ENCODE measurements at places on chromosomes 4 and X.

DNA sequence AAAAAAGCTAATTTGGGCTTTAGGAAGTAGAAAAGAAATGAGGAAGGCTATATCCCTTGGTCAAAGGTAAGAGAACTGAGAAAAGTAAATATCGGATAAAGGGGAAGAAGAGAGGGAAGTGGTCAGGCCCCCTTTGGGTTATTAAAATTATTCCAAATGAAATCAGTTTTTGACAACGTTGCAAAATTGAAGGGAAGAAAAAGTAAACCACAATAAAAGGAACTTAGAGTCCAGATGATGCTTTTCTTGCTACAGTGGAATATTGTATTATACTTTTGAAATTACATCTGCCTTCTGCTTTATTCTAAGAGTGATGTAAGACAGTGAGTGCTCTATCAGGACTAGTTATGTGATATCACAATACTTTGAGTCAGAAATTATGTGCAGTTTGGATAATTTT is 59.4 kb upstream of the RBPJ start:
- no peak for DNase-seq

- DNase-seq = no peak
These were observed 356.7 kb downstream of the STIM2 start for GRCh38 chr4:27217261-27217769.

DNA sequence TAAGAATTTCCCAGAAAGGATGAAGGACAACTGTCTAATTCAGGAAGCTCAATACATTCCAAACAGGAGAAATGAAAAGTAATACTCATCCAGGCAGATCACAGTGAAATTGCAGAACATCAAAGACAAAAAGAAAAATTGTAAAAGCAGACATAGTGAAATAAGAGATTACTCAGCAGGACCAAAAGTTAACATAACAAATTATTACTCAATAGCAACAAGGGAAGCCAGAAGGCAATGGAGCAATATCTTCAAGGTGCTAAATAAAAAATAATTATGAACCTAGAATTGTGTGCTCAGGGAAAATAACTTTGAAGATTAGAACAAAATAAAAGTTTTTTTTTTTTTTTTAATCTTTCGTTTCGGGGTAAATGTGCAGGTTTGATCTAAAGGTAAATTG is 30.5 kb upstream of the ENPP6 start:
- no peak for DNase-seq

- DNase-seq = peak; percentile 84
These were observed at the start of gene C4orf36 for GRCh38 chr4:86891762-86892635. Gene C4orf36, minus strand, starts transcription at chr4:86892422. Its CDS starts 902 bp downstream, at chr4:86891520.

GRCh38 chr4:52914051-52914605 is 52.0 kb downstream of the RASL11B start:
- no peak for DNase-seq

DNA sequence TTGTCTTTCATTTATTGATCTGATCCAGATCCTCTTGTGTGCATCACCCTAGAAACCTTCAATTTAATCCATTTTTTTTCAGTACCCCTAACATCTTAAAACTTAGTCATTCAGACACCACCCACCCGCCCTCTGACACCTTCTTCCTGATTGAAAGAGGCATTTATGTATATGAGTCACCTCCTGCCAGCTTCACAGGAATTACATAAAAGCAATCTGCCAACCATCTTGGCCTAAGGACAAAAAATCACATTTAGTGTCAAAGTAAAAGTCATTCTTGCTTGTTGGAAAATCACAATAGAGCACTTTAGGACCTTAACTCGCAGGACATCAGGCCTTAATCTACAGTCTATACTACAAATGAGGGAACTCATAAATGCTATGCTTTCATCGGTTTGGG is 52.1 kb downstream of the NDST3 start:
- DNase-seq = no peak

DNA sequence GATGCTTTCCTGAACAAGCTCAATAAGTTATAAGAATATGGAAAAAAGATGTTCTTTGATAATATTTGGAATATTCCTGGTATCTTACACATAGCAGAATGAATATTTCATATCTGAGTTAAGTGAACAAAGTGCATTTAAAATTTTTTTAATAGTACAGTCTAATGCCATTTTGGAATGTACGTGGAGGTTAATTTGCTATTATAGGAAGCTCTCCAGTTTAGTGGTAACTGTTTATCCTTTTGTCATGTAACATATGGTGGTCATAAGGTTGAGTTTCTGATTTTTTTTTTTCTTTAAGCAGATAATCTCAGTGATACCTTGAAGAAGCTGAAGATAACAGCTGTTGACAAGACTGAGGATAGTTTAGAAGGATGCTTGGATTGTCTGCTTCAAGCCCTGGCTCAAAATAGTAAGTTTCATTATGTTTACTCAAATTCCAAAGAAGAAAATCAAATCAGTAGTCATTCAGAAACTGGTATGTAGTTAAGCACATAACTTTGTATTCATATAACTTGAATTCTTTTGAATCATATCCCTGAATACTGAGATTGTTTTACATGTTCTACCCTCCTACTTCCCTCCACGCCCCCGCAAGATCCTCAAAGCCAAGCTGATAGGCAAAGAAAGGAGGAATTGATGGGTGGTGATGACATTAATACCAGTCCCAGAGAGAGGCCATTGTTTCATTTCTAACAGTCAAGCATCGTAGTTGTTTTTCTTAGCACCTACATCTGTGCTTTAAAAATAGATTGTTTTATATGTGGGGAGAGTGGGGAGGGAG is 32.1 kb downstream of the RAP1GDS1 start:
- DNase-seq = no peak

GRCh38 chrX:2837961-2838360 is 9.2 kb downstream of the GYG2 start:
- no peak for DNase-seq

- peak; percentile 37 for DNase-seq
These were observed 56.7 kb upstream of the HGFAC start for GRCh38 chr4:3384771-3385710.

DNA sequence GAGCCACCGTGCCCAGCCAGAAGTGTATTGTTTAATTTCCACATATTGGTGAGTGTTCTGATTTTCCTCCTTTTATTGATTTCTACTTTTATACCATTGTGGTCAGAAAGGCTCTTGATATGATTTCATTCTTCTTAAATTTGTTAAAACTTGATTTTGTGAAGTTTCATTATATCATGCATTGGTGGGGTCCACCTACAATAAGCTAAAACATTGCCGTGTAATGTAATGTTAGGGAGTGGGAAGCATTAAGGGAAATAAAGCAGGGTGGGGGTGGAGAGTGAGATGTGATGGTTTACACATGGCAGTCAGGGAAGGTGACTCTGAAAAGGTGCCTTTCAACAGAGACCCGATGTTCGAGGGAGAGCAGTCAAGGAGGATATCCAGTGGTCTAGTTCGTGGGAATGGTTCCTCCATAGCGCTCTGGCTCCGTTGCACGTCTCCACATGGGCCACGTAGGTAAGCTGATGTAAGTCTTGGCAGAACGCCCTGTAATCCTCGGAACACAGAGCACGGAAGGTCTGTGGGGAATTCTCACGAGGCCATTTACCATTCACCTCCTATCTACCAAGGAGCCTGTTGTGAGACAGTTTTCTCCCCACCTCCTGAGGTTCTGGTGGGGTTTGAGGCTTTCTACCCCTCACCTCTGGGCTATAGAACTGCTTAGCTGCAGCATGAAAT is 7.7 kb upstream of the WDR13 start:
- no peak for DNase-seq

DNA sequence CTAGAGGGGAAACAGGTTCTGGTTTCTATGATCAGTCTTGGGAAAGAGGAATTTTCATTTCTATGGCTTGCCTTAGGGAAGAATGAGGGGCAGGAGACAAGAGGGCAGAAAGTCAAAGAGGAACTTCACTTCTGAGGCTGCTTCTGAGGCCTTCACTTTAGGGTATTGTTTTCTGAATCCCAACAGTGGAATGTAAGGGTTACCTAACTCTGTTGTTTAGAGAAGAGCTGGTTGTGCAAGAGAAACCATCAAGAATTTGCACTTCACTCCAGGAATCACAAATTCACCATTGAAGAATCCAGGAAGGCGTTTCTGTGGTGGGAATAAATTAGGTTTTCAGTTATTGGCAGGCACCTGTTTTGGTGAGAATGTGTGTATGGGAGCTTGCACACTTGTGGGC is 126.7 kb upstream of the AMOT start:
- no peak for DNase-seq

DNA sequence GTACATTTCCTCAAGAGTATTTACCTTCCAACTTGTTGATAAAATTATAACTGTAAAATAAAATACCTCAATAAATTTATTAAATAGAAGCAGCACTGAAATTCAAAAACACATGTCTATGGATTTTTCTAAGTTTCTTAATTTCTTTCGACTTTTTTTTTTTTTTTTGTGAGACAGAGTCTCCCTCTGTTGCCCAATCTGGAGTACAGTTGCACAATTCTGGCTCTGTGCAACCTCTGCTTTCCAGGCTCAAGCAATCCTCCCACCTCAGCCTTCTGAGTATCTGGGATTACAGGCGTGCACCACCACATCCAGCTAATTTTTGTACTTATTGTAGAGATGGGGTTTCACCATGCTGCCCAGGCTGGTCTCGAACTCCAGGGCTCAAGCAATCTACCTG is 79.8 kb downstream of the IQCM start:
- DNase-seq = no peak

DNA sequence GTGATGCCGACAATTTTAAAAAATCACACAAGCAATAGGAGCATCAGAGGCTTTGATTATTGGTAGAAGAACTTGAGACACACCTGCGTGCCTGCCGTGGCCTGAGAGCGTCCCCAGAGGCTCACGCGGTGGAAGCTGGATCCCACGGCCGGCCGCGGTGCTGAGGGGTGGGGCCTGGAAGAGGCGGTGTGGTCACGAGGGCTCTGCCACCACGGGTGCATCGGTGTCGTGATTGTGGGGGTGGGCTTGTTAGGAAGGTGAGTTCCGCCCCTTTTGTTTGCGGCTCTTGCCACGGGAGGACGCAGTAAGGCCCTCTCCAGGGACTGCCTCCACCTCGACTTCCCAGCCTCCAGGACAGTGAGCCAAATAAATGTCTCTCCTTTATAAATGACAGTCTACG is 77.2 kb upstream of the ADRA2C start:
- no peak for DNase-seq

GRCh38 chr4:20882500-20882899 is 182.2 kb downstream of the PACRGL start:
- DNase-seq = no peak

- no peak for DNase-seq
These were observed 18.5 kb downstream of the METAP1 start for GRCh38 chr4:99013884-99014523.

- DNase-seq = no peak
These were observed 21.3 kb downstream of the WFS1 start for GRCh38 chr4:6290769-6291547.

DNA sequence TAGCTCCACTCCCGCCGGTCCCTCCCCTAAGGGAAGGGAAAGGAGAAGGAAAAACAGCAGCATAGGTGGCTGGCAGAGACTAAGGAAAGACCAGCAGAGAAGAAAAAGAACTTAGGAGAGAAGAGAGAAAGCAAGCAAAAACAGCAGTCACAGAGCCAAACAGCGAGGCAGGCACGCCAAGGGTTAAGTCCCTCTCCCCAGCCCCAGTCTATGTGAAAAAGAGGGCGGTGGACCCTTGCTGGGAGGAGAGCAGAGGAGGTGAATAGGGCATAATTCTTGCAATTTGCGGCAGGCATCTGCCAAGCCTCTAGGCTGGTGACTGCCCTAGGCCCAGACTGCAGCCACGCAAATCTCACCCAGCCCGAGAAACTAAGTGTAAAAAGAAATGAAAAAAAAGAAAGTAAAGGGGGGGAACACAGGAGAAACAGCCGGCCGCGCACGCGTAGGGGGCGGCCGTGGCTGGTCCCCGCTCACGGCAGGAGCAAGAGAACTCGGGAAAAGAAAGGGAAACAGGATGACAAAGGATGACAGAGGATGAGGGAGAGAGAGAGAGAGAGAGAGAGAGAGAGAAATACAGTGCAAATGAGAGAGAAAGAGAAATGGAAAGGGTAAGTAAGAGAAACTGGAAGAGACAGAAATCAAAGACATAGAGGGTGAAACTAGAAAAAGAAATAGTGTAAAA is 48.6 kb downstream of the MAGEA9 start:
- DNase-seq = peak; percentile 49

GRCh38 chr4:184823014-184823413 is 2.8 kb downstream of the ACSL1 start:
- no peak for DNase-seq

GRCh38 chr4:164701665-164702064 is 52.3 kb upstream of the SMIM31 start:
- DNase-seq = no peak

DNA sequence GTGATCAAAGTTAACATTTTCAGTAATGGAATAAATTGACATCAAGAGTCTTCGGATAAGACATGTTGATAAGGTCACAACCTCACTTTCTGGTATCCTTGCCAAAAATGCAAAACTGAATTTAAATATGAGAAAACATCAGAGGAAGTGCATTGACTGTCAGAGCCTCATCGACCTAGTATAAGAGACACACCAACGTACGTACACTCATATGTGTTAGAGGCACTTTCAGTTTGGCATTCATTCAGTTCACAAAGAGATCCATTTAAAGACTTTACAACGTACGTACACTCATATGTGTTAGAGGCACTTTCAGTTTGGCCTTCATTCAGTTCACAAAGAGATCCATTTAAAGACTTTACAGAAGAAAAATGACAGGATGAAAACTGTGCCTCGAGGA is 280.3 kb downstream of the INPP4B start:
- no peak for DNase-seq

GRCh38 chrX:130874751-130875150 is 28.3 kb downstream of the ENOX2 start:
- no peak for DNase-seq

GRCh38 chrX:143635915-143636314 is at the start of gene SLITRK4:
Gene SLITRK4, minus strand, starts transcription at chrX:143636101. Its CDS starts 4,993 bp downstream, at chrX:143631108.
- peak; percentile 48 for DNase-seq
